ENCODE measurements at places on chromosomes 3 and 15. TPM values are rescaled to one million over a fixed set of nuclear protein-coding genes. Genes with fewer than 3 reads are reported as not detected.

Gene CYP8B1
- 0.08 TPM for total RNA-seq

Gene NUDT16
- 11.1 TPM for total RNA-seq

Gene C3orf80
- not detected for total RNA-seq

Gene CHST13
- not detected for total RNA-seq

Gene NRROS
- total RNA-seq, result 1.9 TPM

Gene CA12
- 0.08 TPM for total RNA-seq

Gene UNC13C
- 2.1 TPM for total RNA-seq

Gene TRIM42
- not detected for total RNA-seq

Gene PLSCR5
- not detected for total RNA-seq

Gene AP3B2
- 0.27 TPM for total RNA-seq

Gene PLCB2
- 3.0 TPM for total RNA-seq

Gene ITGB5
- total RNA-seq, result 59.8 TPM

Gene CSPG4
- 44.9 TPM for total RNA-seq

Gene PODXL2
- total RNA-seq, result 2.1 TPM

Gene MED12L
- 2.6 TPM for total RNA-seq

Gene GOLGA8Q
- total RNA-seq, result 1.5 TPM

Gene ZNF710
- 5.8 TPM for total RNA-seq

Gene MORC1
- not detected for total RNA-seq

Gene SPTSSB
- not detected for total RNA-seq

Gene FILIP1L
- 147 TPM for total RNA-seq

Gene GOLGA6L9
- total RNA-seq, result 1.7 TPM

Gene WDR93
- not detected for total RNA-seq

Gene PRSS50
- total RNA-seq, result 0.12 TPM

Gene C3orf85
- total RNA-seq, result not detected

Gene ISL2
- total RNA-seq, result not detected
